CD4-positive, alpha-beta T cell treated with Interleukin-10 for 1 hour (primary cell): ENCODE measurements at places on chromosomes 12 and 14.

DNA sequence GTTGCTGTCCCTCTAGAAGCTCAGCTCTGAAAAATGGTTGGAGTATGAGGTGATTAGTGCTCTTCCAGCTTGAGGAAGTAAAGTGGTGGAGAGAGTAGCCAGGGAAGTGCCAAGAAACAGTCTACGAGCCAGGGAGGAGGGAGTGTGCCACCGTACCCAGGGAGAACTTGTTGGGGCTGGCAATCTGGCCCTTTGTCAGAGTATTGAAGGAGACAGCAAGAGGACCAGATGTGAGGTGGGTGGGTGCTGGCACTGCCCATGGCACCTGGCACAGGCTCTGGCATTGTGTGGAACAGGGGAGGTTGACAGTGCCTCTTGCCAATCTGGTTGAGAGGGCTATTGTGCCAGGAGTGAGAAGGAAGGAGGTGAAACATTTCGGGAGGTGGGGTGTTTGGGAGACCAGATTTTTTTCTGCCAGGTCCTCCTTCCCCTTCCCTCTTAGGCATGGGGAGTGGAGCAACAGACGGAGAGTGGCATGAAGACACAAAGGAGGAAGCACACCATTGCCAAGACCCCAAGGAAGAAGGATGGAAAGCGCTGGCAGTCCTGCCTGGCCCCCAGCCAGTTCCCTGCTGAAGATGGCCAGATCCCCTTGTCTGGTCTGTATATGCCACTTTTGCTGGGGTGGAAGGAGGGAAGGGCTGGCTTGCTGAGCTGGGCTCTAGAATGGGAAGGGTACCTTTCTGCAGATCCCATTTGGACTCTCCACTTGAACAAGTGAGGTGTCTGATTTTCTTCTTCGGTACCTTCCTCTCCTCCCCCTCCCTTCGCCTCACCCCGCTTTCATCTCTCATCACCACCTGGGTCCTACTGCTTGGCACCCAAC is 37.5 kb downstream of the ZFHX2 start:
- DNase-seq = no peak

DNA sequence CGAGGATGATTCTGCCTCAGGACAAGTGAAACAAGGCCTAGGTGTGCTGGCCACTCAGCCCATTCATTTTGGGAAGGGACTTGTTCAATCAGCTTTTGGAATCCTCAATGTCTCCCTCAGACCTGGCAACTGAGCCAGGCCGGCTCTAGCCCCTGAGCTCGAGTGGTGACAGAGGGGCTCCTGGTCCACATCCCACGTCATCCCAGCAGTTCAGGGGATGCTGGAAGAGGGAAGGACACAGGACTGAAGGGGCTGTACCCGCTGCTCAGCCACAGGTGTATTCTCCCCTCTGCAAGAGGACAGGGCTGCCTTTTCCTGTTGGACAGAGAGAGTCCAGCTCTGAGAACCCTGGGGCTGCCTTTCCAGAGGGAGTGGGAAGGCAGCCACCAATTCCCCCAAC is 244.6 kb upstream of the SFSWAP start:
- no peak for DNase-seq

GRCh38 chr12:77104792-77105191 is 39.4 kb upstream of the E2F7 start:
- DNase-seq = no peak

- DNase-seq = peak; percentile 43
Observed at GRCh38 chr14:102323102-102323501, 3.6 kb downstream of the ZNF839 start.

GRCh38 chr12:42961395-42961794 is 371.8 kb upstream of the PRICKLE1 start:
- no peak for DNase-seq

DNA sequence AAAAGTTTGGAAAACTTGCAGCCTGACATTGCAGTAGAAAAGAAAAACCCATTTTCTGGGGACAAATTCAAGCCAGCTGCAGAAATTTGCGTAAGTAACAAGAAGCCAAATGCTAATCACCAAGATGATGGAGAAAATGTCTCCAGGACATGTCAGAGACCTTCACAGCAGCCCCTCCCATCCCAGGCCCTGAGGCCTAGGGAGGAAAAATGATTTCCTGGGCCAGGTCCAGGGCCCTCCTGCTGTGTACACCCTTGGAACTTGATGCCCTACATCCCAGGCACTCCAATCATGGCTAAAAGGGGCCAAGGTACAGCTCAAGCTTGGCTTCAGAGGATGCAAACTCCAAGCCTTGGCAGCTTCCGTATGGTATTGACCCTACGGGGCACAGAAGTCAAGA is 14.5 kb downstream of the IAPP start:
- no peak for DNase-seq

- DNase-seq = peak; percentile 29
Observed at GRCh38 chr14:73325630-73326299, 88.5 kb downstream of the PAPLN start.

DNA sequence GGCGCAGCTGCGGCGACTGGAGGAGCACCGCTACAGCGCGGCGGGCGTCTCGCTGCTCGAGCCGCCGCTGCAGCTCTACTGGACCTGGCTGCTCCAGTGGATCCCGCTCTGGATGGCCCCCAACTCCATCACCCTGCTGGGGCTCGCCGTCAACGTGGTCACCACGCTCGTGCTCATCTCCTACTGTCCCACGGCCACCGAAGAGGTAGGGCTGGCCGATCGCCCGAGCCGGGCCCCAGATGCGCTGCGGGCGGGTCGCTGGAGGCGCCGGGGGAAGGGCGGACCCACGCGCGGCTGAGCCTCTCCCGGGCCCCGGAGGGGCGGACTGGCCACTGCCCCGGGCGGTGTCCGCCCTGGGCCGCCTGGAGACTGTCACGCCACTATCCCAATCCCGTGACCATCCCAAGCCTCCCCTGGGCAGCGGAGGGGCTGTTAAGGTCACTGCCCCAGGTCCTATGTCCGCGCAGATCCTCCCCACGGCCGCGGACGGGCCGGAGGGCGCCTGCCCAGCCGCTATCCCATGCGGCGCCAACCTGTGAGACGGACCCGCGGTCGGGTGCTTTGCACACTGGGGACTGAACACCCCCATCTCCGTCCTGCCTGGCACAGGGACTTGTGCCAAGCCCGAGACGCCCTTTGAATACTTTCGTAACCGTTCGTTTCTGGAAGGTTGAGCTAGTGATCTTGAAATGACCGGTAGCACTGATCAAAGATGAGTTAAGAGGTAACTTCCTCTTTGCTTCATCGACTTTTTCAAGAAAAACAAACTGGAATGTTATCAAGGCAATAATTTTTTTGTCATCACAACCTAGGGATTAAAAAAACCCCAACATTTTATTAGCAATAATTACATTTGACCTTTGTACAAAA is 725 bp downstream of the CHPT1 start:
- DNase-seq = peak; percentile 5

DNA sequence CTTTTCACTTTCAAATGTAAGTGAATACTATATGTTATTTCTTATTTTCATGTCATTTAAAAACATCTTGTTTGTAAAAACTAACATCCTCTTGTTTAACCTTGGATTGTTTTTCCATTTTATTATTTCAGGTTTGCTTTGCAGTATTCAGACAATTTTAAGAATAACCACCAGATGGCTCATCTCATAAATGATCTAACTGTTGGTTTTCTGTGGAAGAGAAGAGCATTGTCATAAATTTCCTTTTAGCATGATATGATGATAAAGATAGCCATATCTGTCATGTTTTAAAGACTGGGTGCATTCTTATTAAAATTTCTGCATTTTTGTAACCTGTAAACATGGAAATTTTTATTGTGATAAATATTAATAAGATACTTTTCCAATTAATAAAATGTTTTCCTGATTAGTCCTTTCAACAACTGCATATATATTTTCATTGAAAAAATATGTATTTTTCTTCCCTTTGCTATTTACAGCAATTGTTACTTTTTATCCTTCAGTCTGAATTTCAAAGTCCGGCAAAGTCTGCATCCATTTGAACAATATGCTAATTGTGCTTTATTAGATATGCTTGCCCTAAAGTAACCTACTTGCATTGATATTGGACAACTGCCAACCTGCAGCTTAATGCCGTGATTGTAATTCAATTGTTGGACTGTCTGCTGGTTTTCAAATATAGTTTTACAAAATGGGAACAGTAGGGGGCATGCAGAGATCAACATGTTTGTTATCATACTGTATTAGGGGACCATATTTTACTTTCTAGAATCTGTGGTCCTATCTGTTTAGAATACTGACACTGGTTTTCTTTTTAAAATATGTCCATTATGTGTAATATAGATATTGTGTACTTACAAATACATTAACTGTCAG is 163.4 kb downstream of the GARIN6 start:
- no peak for DNase-seq

- no peak for DNase-seq
Observed at GRCh38 chr12:104788840-104789271, 169.2 kb downstream of the SLC41A2 start.

DNA sequence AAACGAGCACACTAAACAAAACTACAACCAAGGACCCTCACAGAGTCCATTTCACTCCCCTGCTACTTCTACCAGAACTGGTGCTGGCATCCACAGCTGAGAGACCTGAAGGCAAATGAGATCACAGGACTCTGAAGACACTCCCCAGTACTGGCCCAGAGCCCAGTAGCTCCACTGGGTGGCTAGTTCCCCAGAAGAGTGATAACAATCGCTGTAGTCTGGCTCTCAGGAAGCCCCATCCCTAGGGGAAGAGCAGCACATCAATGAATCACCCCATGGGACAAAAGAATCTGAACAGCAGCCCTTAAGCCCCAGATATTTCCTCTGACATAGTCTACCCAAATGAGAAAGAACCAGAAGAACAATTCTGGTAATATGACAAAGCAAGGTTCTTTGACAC is 190.7 kb upstream of the BMP4 start:
- DNase-seq = no peak

DNA sequence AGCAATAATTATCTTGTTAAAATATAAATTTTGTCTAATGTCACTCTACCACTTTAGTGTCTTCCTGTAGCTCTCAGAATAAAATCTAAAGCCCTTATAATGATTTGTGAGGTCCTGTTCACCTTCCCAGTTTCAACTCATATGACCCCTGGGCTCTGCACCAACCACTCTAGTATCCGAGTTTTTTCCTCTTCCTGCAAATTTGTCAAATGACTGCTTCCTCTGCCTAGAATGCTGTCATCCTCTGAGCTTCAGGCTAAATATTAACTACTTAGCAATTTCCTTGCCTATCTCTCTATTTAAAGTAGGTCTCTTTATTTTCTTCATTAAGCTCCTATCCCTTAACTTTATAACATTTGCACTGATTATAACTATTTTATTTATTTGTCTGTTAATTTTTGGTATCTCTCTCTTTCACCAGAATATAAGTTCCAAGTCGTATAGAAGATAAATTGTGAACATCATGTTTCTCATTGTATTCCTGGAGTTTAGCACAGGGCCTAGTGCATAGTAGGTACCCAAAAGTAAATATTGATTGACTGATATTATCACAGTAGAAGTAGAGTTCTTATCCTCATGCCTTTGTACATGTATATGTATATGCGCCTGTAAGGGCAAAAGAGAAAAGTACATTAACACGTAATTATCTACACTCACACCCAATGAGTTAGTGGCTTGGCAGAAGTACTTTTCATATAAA is 196.0 kb downstream of the BCAT1 start:
- DNase-seq = no peak

DNA sequence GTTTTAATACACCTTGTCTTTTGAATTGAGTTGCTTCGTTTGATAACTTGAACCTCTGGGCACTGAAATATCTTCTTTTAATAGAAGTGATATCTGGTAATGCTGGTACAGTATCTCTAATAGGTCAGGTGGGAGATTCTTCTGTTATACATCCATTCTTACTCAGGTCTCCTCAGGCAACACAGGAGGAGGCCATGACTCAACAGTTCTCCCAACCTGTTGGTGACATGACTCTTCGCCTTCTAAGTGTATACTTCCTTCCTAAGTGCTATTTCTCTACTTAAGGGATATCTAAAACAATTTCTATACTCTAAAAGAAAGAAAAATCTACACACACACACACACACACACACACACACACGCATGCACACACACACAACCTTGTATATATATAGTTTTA is 509.1 kb downstream of the PCNX1 start:
- no peak for DNase-seq

DNA sequence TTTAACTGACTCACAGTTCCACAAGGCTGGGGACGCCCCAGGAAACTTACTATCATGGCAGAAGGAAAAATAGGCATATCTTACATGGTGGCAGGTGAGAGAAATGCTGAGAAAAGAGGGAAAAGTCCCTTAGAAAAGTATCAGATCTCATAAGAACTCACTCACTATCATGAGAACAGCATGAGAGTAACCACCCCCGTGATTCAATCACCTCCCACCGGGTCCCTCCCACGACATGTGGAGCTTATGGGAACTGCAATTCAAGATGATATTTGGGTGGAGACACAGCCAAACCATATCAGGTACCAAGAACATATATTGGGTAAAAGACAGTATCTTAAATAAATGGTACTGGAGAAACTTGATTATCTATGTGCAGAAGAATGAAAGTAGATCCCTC is 100.3 kb upstream of the FAR2 start:
- DNase-seq = no peak

GRCh38 chr12:3261782-3262359 is 184.7 kb downstream of the TSPAN9 start:
- no peak for DNase-seq

- DNase-seq = no peak
Observed at GRCh38 chr12:69633061-69633460, 22.4 kb upstream of the LRRC10 start.
